ENCODE measurements at places on chromosomes 2 and 18.
A peak's percentile ranks its signal among the peaks of the same experiment; 100 is the strongest.

- DNase-seq: no peak
Measured at GRCh38 chr2:144702051-144702450, 182.1 kb upstream of the ZEB2 start.

DNA sequence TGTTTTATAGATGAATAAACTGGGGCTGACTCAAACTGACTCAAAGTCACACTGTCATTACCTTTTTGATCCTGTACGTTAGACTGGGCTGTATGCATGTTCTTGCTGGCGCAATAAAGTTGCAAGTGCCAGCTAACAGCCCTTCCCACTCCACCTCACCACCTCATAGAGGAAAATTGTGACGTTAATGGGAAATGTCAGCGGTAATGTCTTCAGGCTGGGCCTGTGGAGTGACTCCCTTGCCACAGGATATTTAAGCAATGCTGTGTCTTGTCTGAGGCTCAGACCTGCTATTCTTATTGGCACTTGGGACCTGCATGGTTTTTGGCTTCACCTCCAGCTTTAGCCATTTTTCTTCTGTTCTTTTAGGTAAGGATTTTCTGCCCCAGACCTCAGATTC lies 25.2 kb upstream of the CASP10 start:
- no peak for DNase-seq

DNA sequence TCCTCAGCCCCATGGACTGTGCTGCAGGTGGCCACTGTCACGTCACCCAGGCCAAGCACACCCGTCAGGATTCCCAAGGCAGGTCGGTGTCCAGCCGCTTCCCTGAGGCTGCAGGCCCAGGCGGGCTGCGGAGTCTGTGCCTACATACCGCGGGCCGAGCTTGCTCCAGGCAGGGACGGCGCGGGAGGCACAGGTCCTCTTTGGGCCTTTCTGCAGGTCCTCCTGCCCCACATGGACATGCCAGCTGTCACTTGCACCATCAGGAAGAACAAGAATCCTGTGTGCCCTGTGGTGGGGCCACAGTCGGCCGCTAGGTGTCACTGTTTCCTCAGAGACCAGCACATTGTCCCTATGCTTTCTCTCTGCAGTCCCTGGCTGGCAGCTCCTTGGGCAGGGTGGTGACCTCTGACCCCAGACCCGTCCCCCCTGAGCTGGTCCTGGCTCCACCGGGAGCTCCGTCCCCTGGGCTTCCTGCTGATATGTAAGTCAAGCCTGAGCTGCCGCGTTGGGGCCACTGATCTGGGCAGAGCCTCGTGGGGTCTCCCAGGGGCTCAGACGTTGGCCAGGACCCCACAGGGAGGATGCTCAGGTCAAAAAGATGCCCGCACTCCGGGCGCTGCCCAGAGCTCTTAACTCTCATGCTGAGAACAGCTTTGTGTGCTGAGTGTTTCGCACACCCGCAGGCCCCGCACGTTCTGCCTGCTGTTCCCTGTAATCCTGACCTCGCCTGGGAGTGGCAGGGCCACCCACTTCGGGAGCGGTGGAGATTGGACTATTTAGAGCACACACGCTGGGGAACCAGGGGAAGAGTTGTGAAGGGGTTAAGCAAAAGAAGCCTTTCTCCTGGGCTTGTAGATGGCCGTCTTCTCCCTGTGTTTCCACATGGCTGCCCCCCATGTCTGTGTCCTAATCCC lies 17.3 kb upstream of the AGXT start:
- DNase-seq: peak; percentile 77

DNA sequence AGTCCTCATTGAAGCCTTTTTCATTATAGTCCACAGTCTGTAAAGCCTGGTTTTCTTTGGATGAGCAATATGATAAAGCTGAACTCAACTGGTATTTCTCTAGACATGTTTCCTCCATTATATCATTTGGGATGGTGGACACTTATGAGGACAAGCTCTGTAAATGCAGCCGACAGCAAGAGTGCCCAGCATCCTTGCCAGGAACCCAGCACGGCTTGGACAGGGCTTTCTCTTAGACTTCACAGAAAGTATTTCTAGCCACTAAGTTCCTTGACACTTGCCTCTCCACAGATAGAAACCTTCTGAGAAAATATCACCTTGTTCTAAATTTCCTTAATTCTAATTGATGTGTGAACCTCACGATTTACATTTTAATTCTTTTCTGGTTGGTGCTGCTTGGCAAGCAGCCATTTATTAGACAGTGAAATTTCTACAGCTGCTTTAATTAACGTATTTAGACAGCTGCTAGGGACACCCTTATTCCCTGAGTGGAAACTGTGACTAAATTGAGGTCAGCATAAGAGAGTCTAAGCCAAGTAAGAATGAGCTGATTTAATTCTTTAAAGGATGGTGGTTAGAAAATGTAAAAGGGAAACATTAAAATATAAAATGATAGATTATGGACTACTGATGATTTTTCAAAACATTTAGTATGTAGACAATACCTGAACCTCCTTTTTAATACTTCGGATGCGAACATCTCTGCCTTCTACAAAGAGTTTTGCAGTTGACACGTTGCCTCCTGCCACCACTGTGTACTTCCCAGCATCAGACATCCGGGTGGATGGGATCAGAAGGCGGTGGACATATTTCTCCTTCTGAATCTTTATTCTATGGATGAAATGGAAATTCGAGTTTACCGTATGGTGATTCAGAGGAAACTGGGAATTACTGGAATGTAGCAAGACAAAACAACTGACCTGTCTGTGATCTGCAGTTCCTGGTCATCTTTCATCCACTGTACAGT lies 39.8 kb downstream of the TTN start:
- no peak for DNase-seq

DNA sequence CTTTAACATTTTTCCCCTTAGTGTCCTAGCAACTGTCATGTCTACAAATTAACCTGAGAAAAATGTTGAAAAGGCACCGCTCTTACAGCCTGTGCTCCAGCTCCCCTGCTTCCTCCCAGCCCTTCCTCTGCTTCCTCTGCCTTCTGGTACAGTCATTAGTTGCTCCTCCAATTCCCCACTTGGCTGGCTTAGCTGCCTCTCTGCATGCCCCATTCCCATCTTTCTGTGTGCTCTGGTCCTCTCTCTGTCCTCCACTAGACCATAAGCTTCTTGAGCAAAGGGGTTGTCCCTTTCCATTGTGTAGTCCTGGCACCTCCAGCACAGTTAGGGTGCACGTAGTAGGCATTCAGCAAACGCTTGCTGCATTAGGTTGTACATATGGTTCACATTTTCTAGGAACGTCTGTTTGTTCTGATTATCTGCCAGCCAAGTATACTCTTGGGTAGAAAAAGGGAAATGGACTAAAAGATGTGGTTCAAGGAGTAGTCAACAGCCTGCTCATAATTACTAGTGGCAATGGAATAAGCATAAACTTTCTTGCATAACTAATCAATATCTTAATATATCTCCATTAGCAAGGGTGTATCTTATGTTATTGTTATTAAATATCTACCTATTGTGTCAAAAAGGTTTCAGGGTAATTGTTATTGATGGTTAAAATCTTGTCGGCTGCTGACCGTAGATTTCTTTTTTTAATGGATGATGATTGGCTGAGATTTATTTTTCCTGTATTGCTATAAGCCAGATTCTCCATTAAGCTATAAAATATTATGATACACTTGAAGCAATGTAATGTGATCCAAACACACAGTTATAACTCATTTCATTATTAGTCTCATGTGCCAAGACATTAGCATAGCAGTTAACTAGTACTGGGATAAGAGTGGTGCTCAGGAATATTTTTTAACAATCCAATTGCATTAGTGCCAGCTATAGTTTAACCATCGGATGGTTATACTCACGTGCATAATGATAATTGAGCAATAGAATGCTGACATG lies 340.1 kb downstream of the SLC4A3 start:
- DNase-seq: no peak

- DNase-seq: no peak
Measured at GRCh38 chr2:134772493-134773169, 53.8 kb upstream of the TMEM163 start.

DNA sequence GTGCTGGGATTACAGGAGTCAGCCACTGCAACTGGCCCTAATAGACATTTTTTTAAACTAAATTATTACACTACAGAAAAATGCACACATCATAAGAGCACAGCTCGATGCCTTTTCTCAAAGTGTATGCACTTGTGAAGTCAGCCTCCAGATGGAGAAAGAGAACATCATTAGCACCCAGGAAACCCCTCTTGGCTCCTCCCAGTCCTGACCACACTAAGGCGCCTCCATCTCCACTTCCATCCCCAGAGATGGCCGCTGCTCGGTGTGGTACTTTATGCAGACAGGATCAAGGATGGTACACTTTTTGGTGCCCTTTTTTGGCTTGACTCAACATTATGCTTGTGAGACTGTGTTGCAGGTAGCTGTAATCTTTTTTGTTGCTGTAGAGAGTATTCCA lies 34.8 kb downstream of the RRM2 start:
- DNase-seq: no peak

- DNase-seq: no peak
Measured at GRCh38 chr2:142495141-142495540, 364.3 kb upstream of the LRP1B start.

DNA sequence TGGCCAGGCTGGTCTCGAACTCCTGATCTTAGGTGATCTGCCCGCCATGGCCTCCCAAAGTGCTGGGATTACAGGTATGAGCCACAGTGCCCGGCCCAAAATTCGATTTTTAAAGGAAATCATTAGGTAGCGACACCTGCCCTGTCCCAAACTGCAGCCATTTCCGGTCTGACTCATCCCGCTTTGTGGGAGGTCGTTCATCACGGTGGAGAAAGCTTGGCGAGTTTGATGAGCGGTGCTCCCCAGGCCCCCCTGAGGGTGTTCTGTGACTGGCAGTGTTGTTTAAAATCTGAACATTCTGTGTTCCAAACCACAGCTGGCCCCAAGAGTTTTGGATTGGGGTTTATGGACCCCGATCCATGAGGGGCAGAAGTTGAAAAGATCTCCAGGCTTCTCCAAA lies 53.0 kb upstream of the GLI2 start:
- no peak for DNase-seq

DNA sequence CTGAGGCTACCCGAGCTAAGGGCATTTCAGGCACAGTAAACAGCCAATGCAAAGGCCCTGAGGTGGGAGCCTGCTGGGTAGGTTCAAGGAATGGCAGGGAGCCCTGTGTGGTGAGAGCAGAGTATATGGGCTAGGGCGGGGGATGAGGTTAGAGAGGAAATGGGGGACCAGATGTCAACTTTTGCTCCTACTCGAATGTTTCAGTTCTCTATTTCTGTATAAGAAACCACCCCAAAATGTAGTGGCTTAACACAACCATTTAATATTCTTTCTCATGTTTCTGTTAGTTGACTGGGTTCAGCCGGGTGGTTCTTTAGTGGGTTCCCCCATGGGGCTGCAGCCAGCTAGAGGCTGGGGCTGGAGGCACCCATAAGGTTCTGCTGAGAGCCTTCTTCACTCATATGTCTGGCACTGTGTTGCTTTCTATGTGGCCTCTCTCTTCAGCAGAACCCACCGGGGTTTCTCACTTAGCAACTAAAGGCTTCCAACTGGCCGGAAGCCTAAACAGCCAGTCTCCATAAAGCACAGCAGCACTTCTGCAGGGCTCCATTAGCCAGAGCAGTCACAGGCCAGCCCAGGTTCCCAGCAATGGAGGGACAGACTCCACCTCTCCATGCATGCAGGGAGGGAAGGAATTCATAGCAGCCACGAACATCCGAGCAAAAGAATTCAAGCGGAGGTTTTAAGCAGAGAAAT lies 5.6 kb upstream of the ATOH8 start:
- DNase-seq: no peak

Data from activated CD8-positive, alpha-beta memory T cell treated with anti-CD3 and anti-CD28 coated beads for 1 hour (primary cell).